Lower lobe of right lung (tissue), 2 donors: ENCODE measurements at places on chromosomes 5 and 9. TPM values are rescaled to one million over a fixed set of nuclear protein-coding genes. Genes with fewer than 3 reads are reported as not detected.

GRCh38 chr5:112967520-112968083, 9.0 kb upstream of the DCP2 start:
- H3K4me3 ChIP-seq: no peak overlapping the region
- DNase-seq: no peak
- peaks cover 11% of the 10 kb centered on the region for H3K4me1 ChIP-seq
- no peaks in the 10 kb centered on the region for H3K36me3 ChIP-seq
- H3K27me3 ChIP-seq: no peaks in the 10 kb centered on the region
- no peak overlapping the region for H3K27ac ChIP-seq

DNA sequence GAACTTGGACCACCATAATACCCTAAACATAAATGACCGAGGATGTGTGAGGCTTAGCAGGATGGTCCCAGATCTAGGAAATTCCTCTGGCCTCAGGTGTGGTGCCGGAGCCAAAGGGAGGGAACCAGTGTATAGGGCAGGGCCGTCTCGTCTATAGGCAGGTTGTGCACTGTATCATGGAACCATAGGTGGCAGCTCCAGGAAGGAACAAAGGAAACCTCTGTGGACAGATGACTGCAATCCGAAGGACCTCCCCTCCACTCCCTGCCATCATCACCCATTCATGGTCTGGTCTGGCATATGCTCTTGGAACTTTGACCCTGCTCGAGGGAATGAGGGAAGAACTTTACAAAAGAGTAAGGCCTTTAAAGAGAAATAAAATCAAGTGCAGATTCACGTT, 2.9 kb upstream of the MACIR start:
- H3K4me1 ChIP-seq: peaks cover 11% of the 10 kb centered on the region
- no peaks in the 10 kb centered on the region for H3K36me3 ChIP-seq
- H3K4me3 ChIP-seq: no peak overlapping the region
- no peaks in the 10 kb centered on the region for H3K27me3 ChIP-seq

DNA sequence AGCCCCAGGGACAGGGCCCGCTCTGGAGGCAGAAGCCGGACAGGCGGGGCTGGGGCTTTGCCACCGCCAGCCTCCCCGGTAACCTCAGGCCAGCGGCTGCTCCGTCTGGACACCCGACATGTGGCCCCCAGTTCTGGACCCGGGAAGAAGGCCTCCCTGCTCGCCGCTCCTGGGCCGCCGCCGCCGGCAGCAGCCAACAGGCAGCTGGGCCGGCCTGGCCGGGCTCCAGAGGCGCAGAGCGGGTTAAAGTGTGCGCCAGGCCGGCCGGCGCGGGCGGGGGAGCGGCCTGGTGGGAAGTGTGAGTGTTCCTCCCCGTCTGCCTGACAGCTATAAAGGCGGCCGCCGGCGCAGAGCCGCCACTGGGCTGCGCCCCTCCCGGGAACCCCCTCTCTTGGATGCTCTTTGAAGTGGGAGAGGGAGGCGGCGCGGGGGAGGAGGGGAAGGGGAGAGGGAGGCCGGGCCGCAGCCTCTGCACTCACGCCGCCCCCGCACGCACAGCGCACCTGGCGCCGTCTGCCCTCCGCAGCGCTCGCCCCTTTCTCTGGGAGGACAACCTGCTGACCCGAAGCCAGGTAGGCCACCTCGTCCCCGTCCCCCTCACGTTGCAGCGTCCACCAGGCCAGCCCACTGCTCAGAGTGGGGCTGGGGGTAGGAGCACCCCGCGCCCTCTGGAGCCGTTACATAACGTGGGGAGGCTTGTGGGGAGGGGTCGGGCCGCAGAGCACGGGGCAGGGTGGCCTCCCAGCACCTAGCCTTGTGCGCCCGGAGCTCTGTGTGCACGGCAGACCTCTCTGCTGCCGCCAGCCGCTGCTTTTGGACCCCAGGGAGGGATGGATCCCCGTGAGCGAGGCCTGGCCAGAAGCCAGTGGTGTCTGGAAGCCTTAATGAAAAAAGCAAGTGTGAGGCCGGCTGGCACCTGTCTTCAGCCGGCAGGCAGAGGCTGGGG, at the start of gene ADAMTSL2:
TSS of gene ADAMTSL2 (plus strand) at position 359 of the 946 bp plus-strand sequence. CDS start 2,009 bp downstream, outside the sequence.
- DNase-seq: no peak
- H3K4me1 ChIP-seq: peaks cover 40% of the 10 kb centered on the region
- peaks cover 28% of the 10 kb centered on the region for H3K27me3 ChIP-seq
- peak within 1 kb of the TSS; percentile 59 for H3K4me3 ChIP-seq

The CCDC192 gene
- not detected for total RNA-seq

DNA sequence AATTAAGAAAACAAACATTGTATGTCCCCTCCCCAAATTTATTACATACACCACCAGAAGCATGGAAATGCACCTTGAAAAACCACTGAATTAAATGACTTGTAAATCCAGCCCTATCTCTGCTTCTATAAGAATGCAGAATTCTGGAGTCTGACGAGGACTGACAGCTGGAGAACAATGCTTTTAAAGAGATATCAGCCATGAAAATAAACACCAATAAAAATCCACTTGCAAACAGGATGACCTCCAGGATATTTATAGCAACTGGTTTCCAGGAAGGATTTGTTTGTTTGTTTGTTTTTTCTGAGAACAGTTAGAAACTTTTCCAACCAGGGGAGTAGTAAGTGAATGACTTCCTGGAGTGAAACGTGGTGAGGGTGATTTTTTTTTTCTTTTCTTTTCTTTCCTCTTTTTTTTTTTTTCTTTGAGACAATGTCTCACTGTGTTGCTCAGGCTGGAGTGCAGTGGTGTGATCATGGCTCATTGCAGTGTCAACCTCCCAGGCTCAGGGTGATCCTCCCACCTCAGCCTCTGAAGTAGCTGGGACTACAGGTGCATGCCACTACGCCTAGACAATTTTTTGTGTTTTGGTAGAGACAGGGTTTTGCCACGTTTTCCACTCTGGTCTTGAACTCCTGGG, 38.7 kb upstream of the SLC36A1 start:
- no peaks in the 10 kb centered on the region for H3K4me1 ChIP-seq
- DNase-seq: no peak
- no peaks in the 10 kb centered on the region for H3K27me3 ChIP-seq
- no peaks in the 10 kb centered on the region for H3K36me3 ChIP-seq

- no peaks in the 10 kb centered on the region for H3K36me3 ChIP-seq
- no peaks in the 10 kb centered on the region for H3K4me1 ChIP-seq
- DNase-seq: no peak
- no peaks in the 10 kb centered on the region for H3K27me3 ChIP-seq
Observed at GRCh38 chr5:82374637-82375036, 96.5 kb upstream of the RPS23 start.

DNA sequence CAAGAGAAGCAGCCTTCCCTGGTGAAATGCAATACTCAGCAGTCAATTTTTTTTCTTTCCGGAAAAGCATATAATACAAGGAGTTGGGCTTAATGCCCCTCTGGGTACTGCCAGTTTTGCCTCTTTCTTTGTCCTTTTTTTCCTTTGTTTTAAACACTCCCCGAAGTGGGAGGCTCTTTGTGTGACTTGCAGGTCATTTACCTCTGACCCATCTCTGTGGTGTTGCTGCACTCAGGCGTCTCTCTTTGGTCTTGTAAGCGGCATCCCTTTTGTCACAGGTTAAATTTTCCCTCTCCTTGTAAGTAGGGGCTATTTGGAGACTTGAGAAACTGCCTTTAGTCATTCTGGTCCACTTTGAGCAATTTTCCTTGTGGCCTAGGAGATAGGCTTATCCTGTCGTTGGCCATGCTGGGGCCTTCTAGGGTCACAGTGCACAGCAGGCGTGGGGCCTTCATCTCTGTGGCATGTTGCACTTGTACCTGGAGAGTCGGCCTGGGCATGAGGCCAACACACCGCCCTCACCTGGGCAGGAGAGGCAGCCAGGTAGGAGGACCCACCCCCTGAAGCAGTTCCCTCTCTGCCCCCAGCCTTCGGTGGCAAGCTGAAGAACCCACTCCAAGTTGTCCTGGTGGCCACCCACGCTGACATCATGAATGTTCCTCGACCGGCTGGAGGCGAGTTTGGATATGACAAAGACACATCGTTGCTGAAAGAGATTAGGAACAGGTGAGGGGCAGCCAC, 27.7 kb upstream of the CTSL start:
- DNase-seq: peak; percentile 83
- peaks cover 4% of the 10 kb centered on the region for H3K4me1 ChIP-seq
- no peak overlapping the region for H3K4me3 ChIP-seq
- H3K36me3 ChIP-seq: peaks cover 91% of the 10 kb centered on the region
- no peaks in the 10 kb centered on the region for H3K27me3 ChIP-seq

DNA sequence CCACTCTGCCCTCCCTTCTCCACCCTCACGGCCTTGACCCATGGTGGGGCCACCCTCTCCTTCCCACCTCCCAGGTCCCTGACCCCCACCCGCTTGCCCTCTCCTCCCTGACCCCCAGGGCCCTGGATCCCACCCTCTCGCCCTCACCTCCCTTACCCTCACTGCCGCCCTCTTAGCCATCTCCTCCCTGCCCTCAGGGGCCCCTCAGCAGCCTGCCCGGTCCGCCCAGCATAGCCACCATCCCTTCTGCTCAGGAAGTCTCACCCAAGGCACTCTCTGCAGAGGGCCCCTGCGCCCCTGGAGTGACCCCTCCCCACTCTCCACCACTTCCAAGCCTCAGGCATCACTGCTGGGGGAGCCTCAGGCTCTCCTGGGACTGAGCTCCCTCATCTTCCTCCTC, 66.3 kb downstream of the MRPL36 start:
- H3K27me3 ChIP-seq: peaks cover 33% of the 10 kb centered on the region
- no peaks in the 10 kb centered on the region for H3K4me1 ChIP-seq
- H3K27ac ChIP-seq: no peak overlapping the region
- no peaks in the 10 kb centered on the region for H3K36me3 ChIP-seq
- no peak overlapping the region for H3K4me3 ChIP-seq

DNA sequence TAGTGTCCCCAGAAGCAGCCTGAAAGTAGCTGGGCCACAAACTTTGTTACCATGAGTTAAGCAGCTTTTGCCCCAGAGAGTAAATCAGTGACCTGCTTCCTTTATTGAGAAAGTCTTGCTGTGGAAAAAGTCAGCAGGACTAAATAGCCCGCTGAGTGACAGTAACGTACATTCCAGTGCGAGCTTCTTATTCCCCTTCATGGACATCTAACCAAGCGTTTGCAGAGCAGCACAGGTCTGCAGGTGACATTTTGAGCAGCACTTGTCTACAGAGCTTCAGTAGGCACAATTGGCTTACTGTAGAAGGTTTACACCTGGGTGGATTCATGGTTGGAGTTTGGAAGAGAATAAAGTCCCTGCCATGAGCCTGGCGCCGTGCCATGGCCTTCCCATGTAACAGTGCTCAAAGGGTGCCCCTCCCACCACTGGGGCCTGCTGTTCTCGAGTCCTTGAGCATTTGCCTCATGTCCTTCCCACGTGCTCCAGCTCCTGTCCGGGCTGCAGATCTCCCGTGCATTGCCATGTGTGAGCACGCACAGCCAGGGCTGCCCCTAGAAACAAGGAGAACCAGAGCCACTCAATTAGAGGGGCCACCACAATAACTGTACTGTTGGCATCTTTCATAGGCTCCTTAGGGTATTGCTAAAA, 41.3 kb upstream of the GRHPR start:
- H3K36me3 ChIP-seq: no peaks in the 10 kb centered on the region
- H3K27ac ChIP-seq: no peak overlapping the region
- no peak overlapping the region for H3K4me3 ChIP-seq
- no peak for DNase-seq
- H3K27me3 ChIP-seq: no peaks in the 10 kb centered on the region

The SPARC gene
- 904 TPM for total RNA-seq

- H3K27ac ChIP-seq: no peak overlapping the region
- H3K27me3 ChIP-seq: no peaks in the 10 kb centered on the region
- no peak for DNase-seq
- H3K36me3 ChIP-seq: peaks cover 10% of the 10 kb centered on the region
Observed at GRCh38 chr5:171906066-171906570, 100.3 kb downstream of the FBXW11 start.

GRCh38 chr5:160171666-160172065, 52.4 kb upstream of the PWWP2A start:
- peaks cover 1% of the 10 kb centered on the region for H3K4me1 ChIP-seq
- no peak for DNase-seq
- no peaks in the 10 kb centered on the region for H3K27me3 ChIP-seq
- H3K27ac ChIP-seq: no peak overlapping the region
- H3K4me3 ChIP-seq: no peak overlapping the region
- H3K36me3 ChIP-seq: no peaks in the 10 kb centered on the region

The PDCD1LG2 gene
- total RNA-seq: 9.0 TPM

The RLN2 gene
- total RNA-seq: 1.3 TPM

The HSPA9 gene
- 148 TPM for total RNA-seq

The PCDHA13 gene
- total RNA-seq: 0.97 TPM

The SPATA31A3 gene
- not detected for total RNA-seq

The PCA3 gene
- not detected for total RNA-seq

DNA sequence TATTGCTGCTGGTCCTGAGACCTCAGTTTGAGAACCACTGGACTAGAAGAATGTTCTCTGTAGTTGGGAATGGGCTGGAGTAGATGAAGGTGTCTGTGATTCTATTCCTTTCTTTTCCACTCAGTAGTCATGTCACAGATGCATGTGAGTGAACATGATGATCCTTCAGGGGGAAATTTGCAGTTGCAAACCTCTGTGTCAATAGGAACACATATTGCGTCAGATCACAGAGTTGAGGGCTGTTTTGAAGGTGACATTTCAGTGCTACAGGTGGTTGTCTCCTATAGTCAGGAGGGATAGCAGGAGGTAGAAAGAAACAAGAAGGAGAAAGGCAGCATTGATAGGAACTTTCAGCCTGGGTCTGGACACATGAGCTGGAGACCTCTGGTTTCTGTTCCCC, 239.3 kb downstream of the ARHGEF28 start:
- no peaks in the 10 kb centered on the region for H3K27me3 ChIP-seq
- no peak overlapping the region for H3K27ac ChIP-seq
- no peak for DNase-seq
- H3K4me3 ChIP-seq: no peak overlapping the region
- H3K36me3 ChIP-seq: no peaks in the 10 kb centered on the region

The ARHGEF28 gene
- 30.4 TPM for total RNA-seq

DNA sequence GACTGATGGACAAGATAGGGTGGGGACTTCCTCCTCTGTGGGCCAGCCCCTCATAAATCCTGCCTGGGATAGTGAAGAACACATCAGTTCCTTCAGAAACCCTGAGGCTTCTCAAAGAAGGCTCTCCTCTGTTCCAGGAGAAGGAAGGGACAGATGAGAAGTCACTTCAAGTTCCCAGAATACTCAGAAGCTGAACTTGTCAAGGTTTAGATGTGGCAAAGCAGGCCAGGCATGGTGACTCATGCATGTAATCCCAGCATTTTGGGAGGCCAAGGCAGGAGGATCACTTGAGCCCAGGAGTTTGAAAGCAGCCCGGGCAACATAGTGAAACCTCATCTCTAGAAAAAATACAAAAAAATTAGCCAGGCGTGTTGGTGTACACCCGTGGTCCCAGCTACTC, 38.5 kb downstream of the STOM start:
- H3K4me1 ChIP-seq: peaks cover 35% of the 10 kb centered on the region
- peaks cover 87% of the 10 kb centered on the region for H3K36me3 ChIP-seq
- peak overlapping the region; percentile 67 for H3K27ac ChIP-seq
- H3K27me3 ChIP-seq: no peaks in the 10 kb centered on the region
- DNase-seq: no peak

- peak overlapping the region; percentile 85 for H3K4me3 ChIP-seq
- no peak for DNase-seq
- H3K27ac ChIP-seq: peak overlapping the region; percentile 93
- peaks cover 24% of the 10 kb centered on the region for H3K4me1 ChIP-seq
- peaks cover 45% of the 10 kb centered on the region for H3K36me3 ChIP-seq
Observed at GRCh38 chr5:891837-892393, 686 bp downstream of the BRD9 start.

- H3K36me3 ChIP-seq: no peaks in the 10 kb centered on the region
- no peaks in the 10 kb centered on the region for H3K4me1 ChIP-seq
- no peak overlapping the region for H3K4me3 ChIP-seq
- DNase-seq: no peak
Observed at GRCh38 chr9:72601615-72602014, 80.2 kb downstream of the TMC1 start.

The SPINK13 gene
- total RNA-seq: not detected

The TUBB4B gene
- total RNA-seq: 208 TPM
